Suprapubic skin (tissue), 4 donors: ENCODE measurements at places on chromosomes 5 and 9. TPM values are rescaled to one million over a fixed set of nuclear protein-coding genes. Genes with fewer than 3 reads are reported as not detected.

DNA sequence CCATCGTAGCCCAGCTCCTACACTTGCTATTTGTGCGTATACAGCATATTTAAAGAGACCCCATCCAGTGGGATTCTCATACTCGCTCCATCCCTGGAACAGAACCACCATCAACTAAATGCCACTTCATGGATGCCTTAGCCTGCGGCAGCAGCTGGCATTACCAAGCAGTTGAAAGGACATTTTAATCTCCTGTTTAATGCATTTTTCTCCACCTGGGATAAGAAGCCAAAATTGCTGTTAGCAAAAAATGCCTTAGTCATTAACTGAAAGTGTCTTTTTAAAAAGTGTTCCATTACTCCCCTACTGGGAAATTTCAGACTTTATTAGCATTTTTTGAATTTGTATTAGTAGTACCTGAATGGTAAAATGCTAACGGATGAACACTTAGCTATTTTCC lies 662.6 kb upstream of the MEF2C start:
- DNase-seq: no peak

GRCh38 chr9:16268067-16268881 lies 602.2 kb downstream of the BNC2 start:
- no peak for DNase-seq

GRCh38 chr9:2859776-2860379 lies 16.0 kb upstream of the PUM3 start:
- no peak for DNase-seq

SLC34A3 gene
- total RNA-seq: not detected

PCDHA3 gene
- 0.47 TPM for total RNA-seq
